ENCODE measurements at places on chromosomes 3 and 15. TPM values are rescaled to one million over a fixed set of nuclear protein-coding genes. Genes with fewer than 3 reads are reported as not detected.

The IMPG2 gene
- 0.33 TPM for total RNA-seq

The FAM227B gene
- 0.81 TPM for total RNA-seq

The TRIM71 gene
- total RNA-seq, result not detected

The CADPS gene
- not detected for total RNA-seq

The SOX14 gene
- not detected for total RNA-seq

The MESP2 gene
- 0.14 TPM for total RNA-seq

The TYRO3 gene
- 6.3 TPM for total RNA-seq

The CFAP91 gene
- 0.92 TPM for total RNA-seq

The GPR160 gene
- total RNA-seq, result 2.6 TPM

The GOLGA8S gene
- total RNA-seq, result 0.04 TPM

The CPNE4 gene
- not detected for total RNA-seq

The AP3B2 gene
- not detected for total RNA-seq

The GHSR gene
- not detected for total RNA-seq

The IL1RAP gene
- 9.4 TPM for total RNA-seq

The DLG1 gene
- total RNA-seq, result 107 TPM

The MYO5C gene
- total RNA-seq, result 6.9 TPM

The TEX9 gene
- 1.2 TPM for total RNA-seq

- DNase-seq, result no peak
These were observed at the start of gene TMIE for GRCh38 chr3:46701181-46701939. Gene TMIE (plus strand): TSS chr3:46701392. CDS start chr3:46701488, 96 bp downstream.

DNA sequence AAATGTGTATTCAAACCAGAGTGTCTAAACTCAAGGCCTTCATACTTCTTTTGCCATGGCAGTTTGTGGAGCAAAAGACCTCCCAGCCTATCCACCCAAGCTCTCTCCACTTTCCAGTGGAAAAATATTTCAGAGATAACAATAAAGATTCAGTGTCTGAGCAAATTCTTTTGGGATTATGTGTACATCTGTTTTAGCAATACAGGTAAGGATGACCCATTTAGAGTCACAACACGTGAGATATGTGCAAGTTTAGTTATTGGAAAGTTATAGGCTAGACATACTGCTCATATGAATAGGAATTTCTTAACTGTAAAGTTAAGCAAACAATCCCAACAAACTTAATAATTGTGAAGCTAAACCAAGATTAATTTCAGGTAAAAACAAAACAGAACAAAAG is 174.5 kb upstream of the LRIG1 start:
- no peak for DNase-seq

GRCh38 chr3:48403533-48404439 is 26.1 kb downstream of the PLXNB1 start:
- DNase-seq, result no peak

- DNase-seq, result no peak
These were observed 7.9 kb upstream of the BNC1 start for GRCh38 chr15:83292317-83292716.

DNA sequence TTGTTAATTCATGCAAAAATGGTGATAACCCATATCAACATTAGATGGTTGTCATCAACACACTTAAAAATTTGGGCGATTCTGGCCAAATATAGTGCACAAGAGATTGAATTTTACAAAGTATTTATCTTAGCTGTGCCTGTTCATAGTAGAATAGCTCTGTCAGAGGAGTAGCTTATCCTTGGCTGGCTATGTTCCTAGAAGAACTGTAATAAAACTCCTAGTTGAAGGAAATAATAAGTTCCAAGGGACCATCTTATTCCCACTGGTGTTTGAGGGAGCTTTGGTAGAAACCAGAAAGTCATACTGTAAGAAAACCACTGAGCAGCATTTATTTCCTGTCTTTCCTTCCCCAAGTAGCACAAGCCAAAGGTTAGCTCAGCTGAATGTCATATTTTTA is 201.8 kb downstream of the GRM7 start:
- no peak for DNase-seq

GRCh38 chr3:189013224-189013888 is 158.4 kb upstream of the TPRG1 start:
- no peak for DNase-seq

GRCh38 chr3:63135367-63135766 is 142.7 kb upstream of the SYNPR start:
- DNase-seq, result no peak

GRCh38 chr3:121739902-121740301 is 9.6 kb downstream of the GOLGB1 start:
- no peak for DNase-seq

DNA sequence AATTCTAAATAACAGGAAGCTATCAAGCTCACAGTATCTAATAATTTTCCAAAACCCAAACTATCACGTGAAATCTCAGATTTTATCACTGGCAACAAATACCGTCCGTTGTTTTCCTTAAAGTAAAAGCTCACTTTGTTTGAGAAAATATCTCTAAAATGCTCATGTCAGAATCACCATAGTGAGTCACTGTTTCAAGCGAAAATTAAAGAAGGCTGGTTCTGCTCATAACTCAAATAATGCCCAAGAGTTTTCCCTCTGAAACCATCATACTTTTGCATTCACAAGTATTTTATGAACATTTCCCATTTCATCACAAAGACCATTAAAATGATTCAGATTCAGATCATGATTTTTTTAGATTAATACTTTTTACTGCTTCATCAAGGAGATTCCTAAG is 50.6 kb downstream of the TBL1XR1 start:
- DNase-seq, result no peak

DNA sequence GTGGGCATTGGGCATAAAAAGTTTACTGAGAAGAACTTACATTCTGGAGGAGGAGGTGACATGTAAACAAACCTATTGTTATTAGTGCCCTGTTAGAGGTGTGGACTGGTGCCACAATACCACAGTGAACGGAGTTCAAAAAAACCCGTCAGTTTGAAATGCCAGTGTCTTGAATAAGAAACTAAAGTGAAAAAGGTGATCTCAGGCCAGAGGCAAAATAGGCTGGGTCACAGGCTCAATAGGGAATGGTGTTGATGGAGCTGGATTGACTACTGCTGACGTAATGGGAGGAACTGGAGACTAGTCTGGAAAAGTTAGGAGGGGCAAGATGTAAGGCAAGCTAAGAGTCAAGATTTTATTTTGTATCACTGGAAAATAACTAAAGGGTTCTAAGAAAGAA is 1.6 kb upstream of the DCBLD2 start:
- DNase-seq, result no peak

- DNase-seq, result no peak
These were observed 62.2 kb downstream of the ABHD5 start for GRCh38 chr3:43752905-43753304.

DNA sequence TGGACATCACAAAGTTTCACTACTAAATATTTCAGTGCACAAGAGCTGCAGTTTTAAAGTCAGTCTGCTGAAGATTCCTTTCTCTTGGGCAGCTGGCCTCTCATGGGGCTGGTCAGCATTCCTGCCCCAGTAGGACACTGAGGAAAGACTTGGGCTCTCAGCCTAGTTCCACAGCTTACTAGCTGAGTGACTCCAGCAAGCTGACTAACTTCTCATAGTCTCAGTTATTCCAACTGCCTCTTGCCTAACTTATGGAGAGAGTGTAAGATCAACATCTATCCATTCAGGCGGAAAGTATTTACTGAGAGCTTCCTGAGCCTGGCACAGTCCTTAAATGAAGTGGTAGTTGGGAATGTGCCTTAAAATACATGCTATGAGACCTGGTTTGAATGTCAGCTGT is 27.0 kb downstream of the TM4SF4 start:
- no peak for DNase-seq

DNA sequence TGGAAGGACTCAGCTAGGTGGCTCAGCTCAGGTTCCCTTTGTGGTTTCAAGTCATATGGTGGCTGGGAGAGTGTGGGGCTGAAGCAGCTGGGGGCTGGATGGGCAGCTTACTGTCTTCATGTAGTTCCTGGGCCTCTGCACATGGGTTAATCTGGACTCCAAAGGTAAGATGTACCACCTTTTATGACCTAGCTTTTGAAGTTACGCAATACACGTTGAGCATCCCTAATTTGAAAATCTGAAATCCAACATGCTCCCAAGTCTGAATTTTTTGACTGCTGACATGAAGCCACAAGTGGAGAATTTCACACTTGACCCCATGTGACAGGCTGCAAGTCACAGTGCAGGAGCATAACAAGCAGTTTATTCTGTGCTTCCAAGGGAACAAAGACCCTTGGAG is 173.7 kb downstream of the KBTBD8 start:
- no peak for DNase-seq

GRCh38 chr3:46467562-46467961 is 2.9 kb upstream of the LTF start:
- no peak for DNase-seq

- DNase-seq, result no peak
These were observed 51.8 kb downstream of the FMN1 start for GRCh38 chr15:33142708-33143107.

GRCh38 chr3:190319660-190320059 is 2.6 kb downstream of the CLDN1 start:
- DNase-seq, result no peak

DNA sequence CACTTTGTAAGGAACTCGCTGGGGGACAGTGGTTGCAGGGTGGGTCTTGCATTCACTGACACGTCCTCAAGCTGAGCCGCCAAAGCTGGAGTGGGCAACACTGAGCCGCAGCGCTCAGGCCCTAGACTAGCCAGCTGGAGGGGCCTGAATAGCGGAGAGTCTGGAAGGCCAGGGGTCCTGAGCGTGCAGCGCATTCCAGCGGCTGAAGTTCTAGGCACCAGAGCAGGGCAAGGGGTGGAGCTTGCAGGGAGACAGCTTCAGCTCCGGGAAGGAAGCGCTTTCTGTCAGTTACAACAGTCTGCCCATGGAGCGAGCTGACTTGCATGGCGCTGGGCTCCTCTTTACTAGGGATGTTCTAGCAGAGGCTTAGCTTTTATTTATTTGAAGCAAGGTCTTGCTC is 2.7 kb downstream of the MAP6D1 start:
- no peak for DNase-seq

- no peak for DNase-seq
These were observed 86.3 kb upstream of the XCR1 start for GRCh38 chr3:46113608-46114007.

GRCh38 chr3:7684182-7684715 is 817.4 kb upstream of the LMCD1 start:
- DNase-seq, result no peak

DNA sequence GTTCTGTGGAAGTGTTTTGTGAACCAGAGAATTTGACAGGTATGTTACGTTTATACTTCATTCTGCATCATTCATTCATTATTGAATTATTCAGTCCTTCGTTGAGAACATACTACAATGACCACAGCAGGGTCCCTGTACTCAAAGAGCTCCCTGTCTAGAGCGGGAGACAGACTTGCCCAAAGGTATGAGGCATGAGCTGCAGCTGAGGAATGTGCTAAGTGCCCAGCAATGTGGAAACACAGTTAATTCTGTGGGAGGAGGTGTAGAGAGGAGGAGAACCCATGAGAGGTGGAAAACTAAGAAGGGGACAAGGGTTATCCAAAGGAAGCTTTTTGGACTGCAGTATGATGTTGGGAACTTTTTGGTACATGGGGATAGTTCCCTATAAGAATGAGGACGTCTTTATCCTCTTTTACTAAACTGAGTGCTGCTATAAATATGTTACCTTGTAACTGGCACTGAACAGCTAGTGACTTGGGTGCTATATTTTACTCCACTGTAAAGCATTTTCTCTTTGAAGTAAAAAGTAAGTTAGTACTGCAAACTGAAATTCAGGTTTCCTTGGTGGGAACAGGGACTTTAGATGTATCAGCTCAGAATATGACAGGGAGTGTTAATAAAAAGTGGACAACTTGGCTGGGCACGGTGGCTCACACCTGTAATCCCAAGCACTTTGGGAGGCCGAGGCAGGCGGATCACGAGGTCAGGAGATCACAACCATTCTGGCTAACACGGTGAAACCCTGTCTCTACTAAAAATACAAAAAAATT is 5.7 kb downstream of the SMAD3 start:
- DNase-seq, result no peak

DNA sequence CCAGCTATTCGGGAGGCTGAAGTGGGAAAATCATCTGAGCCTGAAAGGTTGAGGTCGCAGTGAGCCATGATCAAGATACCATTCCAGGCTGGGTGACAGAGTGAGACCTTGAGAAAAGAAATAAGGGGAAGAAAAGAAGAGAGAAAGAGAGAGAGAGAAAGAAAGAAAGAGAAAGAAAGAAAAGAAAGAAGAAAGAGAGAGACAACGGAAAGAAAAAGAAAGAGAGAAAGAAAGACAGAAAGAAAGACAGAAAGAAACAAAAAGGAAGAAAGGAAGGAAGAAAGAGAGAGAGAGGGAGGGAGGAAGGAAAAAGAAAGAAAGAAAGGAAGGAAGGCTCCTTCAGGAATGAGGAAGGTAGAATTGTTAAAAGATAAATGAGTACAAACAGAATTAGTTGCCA is 84.5 kb downstream of the RPL22L1 start:
- DNase-seq, result no peak

DNA sequence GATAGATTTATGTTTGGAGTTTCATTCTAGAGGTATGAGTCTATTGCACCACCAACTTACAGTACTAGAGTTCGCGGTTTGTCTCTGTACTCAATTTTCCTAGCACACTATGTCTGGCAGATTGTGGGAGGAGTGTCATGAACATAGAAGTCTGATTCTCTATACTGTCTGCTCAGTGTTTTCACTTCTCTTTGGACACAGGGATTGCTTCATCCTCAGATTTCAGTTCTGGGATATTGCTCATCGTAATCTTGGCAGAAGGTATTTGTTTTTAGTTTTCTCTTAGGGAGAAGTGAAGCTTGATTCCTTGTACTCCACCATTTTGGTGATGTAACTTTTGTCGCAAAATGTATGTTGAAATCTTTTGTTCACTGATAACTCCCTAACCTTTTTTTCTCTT is 27.8 kb upstream of the AZI2 start:
- DNase-seq, result no peak

DNA sequence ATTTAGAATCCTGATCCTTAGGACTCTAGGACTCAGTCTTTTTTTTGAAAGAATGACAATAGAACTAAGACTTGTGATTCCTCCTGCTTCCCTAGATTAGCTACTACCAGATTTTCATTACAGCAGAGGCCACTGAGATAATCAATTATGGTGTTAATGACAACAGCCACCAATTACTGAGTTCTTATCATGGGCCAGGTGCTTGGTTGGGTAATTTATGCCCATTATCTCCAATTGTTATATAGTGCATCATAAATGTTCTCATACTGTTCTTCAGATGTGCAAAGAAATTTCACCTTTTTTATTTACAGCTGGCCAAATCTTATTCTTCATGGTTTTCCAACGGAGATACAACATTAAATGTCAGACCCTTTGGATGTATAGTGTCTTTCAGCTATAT is 162.9 kb upstream of the CMC1 start:
- no peak for DNase-seq
